ENCODE measurements at places on chromosomes 4 and X.

DNA sequence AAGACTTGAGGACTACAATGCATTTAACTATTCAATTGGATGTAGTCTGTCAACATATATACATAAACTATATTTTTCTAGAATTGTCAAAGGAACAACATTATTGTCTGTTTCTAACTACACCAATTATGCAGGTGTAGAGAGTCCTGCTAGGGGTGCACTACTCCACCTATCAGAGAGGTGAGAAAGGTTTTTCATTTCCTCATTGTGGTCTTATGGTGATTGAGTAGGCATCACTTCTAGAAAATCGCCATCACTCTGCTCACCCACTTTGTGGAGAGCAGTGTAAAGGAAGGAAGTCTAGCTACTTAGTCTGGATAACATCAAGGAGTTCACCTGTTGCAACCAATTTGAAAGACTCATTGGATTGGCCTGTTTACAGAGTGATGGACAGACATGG, 4.4 kb upstream of the ADH1C start:
- DNase-seq: no peak

- no peak for DNase-seq
Observed at GRCh38 chr4:88736264-88736663, 38.6 kb upstream of the NAP1L5 start.

- DNase-seq: no peak
Observed at GRCh38 chrX:139506333-139506732, 24.2 kb upstream of the F9 start.

DNA sequence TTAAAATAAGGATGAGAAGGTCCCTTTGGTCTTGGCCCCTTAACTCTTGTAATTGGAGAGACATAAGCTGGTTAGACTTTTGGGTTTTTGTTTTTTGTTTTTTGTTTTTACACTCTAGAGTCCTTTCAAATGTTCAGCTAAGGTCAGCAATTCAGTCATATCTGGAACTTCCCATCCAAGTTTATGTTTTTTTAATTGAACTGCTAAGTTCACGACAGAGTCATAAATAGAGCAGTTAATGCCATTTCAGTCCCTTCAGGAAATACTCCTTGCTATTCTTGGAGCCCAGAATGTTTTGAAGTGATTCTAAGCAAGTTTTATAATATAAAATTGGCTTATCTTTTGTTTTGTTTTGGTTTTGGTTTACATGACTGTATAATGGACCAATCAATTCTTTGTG, 329.4 kb upstream of the PABPC4L start:
- DNase-seq: no peak

- no peak for DNase-seq
Observed at GRCh38 chr4:36207831-36208520, 36.3 kb downstream of the ARAP2 start.

DNA sequence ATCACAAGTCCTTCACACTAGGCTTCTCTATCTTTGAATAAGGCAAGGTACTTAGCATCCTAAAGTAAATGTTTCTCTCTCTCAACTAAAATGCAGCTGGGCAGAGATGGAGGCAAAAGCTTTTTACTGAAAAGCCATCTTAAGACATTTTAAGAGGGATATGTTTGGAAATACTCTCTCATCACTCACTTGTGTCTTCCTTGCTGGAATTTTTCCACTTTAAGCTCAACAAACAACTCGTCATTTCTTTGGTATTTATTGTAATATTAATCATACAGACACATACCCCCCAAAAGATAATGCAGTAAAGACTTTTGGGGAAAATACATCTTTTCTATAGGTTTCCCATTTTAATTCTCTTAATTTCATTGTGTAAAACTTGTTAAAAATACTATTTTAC, 16.4 kb downstream of the MBNL3 start:
- DNase-seq: no peak

DNA sequence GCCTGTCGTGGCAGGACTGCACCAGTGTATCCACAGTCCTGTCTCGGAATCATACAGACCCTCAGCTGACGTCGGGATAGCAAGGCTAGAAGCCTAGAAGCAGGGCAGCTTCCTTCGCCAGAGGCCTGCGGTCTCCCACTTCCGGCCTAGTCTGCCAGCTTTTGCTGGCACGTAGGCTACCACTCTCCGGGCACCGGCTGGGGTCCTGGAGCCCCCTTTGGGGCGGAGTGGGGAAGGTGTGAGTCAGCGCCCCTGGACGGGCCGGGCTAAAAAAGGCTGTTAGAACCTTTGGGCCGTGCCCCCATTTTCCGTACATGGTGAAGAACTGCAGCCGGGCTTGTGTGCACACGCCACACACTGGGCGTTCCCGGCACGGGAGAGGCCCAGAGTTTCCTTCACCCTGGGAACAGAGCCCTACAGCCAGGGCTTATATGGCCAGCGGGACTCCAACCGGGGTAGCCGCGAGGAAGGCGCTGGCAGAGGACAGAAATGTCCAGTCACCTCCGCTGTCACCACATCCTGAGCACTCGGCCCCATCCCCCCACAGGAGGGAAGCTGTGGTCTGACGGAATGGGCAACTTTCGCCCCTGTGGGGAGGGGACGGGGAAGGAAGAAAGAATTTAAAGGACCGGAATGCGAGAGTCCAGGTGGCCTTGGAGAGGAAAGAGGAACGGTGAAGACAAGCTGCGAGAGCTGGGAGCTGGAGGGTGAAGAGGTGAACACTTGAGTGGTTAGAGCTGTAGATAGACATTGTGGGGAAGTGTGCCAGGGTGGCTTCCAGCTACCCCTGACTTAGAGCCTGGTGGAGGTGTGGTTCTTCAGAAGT, 4.6 kb downstream of the MAGIX start:
- peak; percentile 87 for DNase-seq

DNA sequence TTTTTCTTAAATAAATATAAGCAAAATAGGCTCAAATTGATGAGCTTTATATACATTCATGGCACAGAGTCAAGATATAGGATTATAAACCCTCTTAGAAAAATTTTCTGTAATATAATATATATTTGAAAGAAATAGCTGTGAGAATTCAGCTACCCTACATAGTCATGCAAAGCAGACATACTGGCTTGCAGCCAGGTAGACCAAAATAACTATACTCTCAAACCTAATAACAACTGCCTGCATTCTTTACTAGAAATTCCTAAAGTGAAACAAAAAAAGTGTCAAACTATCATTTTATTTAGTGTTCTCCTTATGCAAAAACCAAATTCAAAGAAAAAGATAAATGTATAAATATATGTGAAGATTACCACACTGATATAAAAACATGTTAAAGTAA, 1390.2 kb downstream of the C4orf33 start:
- DNase-seq: peak; percentile 62
